ENCODE measurements at places on chromosomes 16 and 17.

DNA sequence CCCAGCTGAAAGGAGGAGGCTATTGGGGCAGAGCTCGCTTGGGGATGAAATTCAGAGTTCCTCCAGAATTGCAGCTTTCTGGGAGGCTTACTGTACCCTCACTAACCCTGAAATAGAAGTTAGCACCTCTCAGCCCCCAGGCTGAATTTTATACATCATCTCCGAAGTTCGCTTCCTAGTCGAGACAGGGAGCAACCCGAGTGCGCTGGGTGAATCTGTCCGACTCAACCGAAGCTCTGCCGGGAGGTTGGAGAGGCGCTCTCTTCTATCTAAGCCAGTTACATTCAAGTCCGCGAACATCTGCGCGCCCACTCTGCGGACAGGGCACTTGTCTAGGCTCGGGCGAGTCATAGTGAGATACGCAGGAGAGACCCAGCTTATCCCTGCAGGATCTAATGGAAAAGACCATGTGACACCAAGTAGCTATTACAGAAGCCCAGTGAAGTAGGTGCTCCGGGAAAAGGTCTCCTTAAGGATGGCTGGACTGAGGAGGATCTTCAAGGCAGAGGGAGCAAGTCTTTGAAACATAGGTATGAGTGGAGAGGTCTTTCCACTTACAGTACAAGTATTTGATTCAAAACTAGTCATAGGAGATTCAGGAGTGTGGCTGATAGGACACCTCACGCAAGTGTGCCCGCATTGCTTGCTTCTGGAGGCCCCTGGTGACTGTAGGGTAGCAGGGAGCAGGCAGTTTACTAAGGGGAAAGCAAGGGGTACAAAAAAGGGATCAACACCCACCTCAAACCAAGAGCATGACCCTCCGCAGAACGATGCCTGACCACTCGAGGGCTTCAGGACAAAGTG, 646 bp upstream of the HES7 start:
- no peak for DNase-seq

GRCh38 chr17:45119964-45120363, 12.4 kb downstream of the PLCD3 start:
- DNase-seq = no peak

DNA sequence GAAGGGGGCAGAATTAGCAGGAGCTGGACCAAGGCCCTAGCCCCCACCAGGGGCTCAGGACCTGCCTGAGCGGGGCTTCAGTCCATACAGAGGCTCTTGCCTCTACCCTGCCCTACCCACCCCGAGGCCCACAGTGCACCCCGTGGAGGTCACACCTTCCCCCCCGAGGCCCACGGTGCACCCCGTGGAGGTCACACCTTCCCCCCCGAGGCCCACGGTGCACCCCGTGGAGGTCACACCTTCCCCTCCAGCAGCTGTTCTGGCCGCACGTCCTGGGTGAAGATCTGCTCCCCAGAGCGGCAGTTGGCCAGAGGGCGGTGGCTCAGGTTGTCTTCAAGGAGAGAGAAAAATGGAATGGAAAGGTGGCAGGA, 11.4 kb downstream of the CASKIN2 start:
- no peak for DNase-seq

GRCh38 chr17:70021726-70022125, 53.3 kb upstream of the KCNJ16 start:
- no peak for DNase-seq

GRCh38 chr17:13843862-13844635, 225.3 kb upstream of the COX10 start:
- DNase-seq = no peak

- DNase-seq = no peak
These were observed 26.6 kb upstream of the GINS2 start for GRCh38 chr16:85715169-85716021.

DNA sequence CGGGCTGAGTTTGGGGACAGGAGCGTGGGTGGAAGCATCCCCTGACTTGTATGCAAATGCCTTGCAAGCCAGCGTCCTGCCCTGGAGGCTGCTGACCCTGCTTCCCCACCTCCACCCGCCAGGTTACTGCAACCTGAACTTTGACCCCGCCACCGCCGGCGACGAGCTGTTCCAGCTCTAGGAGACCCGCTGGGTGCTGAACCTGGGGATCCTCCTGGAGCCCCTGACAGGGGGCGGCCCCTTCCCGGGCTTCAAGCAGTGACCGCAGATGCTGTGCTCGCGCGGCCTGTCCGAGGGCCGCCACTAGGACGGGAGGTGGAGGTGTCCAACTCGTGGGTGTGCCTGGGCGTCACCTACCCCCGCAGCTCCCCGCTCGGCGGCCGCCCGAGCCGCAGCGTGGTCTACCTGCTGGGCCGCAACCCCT, 10.7 kb upstream of the SLC16A5 start:
- no peak for DNase-seq

DNA sequence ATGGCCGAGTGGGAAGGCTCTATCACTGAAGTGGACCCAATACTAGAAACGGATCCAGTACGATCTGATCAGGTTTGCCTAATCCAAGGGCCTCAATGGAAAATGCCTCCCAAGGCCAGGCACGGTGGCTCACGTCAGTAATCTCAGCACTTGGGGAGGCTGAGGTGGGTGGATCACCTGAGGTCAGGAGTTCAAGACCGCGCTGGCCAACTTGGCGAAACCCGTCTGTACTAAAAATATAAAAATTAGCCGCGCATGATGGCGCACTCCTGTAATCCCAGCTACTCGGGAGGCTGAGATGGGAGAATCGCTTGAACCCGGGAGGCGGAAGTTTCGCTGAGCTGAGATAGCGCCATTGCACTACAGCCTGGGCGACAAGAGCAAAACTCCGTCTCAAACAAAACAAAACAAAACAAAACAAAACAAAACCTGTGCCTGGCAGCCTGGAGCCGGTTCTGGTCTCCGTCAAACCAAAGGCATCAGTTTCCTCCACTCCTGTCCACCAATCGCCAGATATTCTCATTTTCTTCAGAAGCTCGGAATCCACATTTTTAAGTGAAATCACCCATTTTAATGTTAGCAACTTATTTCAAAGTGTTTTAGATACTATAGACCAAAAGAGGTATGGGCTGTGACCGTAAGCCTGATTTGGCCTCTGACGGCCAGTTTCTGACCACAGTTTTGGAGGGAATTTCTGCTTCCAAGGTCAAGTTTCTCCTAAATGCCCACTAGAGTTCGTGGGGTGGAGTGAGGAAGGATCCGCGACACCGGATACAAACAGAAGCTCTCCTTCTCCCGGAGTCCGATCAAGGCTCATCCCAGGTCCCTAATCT, 664 bp downstream of the NQO1 start:
- no peak for DNase-seq

GRCh38 chr16:83539736-83540490, 267.9 kb upstream of the HSBP1 start:
- DNase-seq = no peak

- no peak for DNase-seq
These were observed 8.5 kb upstream of the KLHL11 start for GRCh38 chr17:41873559-41874292.

GRCh38 chr17:73586275-73586832, 57.9 kb downstream of the SDK2 start:
- DNase-seq = no peak

DNA sequence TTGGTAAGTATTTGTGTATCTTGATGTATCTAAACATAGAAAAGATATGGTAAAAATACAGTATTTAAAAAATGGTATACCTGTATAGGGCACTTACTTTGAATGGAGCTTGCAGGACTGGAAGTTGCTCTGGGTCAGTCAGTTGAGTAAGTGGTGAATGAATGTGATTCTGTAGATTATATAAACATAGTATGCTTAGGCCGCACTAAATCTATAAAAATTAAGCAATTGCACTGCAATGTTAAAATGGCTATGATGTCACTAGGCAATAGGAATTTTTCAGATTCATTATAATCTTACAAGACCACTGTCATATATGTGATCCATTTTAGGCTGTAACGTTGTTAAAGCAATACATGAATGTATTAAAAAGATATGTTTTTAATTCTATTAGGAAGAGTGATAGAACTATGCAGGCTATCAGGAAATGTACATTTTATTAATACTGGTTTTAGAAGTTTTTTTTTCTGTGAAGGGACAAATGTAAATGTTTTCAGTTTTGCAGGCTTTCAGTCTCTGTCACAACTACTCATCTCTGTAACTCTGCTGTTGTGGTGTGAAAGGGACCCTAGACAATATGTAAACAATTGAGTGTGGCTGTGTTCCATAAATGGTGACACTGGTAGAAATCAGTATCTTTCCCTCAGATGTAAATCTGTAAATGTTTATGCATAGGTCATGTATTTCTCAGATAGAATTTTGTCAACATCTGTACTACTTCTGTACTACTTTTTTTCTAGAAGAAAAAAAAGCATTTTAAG, 10.5 kb downstream of the CBFB start:
- no peak for DNase-seq

- DNase-seq = no peak
These were observed 8.3 kb downstream of the ZNF629 start for GRCh38 chr16:30778549-30779244.

- DNase-seq = no peak
These were observed 141.0 kb upstream of the KCNJ18 start for GRCh38 chr17:21551081-21551881.

DNA sequence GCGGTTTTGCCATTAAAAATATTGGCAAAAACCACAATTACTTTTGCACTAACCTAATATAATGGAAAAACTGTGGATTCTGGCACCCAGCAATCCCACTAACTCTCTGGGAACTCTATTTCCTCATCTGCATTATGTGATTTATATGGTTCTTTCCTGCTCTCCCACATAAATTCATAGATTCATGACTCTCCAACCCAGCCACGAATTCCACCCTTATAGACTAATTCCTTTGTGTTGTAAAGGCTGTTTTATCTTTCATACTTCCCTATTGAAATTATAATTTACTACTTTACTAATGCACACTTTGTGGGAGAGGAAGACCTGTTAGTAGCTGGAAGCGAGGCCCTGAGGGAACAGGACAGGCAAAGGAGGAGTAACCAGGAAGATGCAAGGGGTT, 88.4 kb upstream of the GNAO1 start:
- no peak for DNase-seq

Measured in cortex of kidney (tissue), 1 donor.